ENCODE measurements at places on chromosomes 5 and 9. TPM values are rescaled to one million over a fixed set of nuclear protein-coding genes. Genes with fewer than 3 reads are reported as not detected.

DNA sequence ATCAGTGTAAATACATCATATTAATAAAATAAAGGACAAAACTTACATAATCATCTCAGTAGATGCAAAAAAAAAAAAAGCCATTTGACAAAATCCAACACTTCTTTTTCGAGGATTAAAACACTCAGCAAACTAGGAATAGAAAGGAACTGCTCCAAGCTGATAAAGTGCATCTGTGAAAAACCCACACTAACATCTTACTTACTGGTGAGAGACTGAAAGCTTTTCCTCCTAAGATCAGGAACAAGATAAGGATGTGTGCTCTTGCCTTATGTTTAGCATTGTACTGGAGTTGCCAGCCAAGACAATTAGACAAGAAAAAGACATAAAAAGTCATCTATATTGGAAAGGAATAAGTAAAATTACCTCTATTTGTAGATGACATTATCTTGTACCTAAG, 120.2 kb upstream of the SAP30L start:
- no peak for DNase-seq

GRCh38 chr5:131747180-131748105, 49.4 kb downstream of the FNIP1 start:
- no peak for DNase-seq

Gene LVRN
- total RNA-seq = 1.2 TPM

Gene SHB
- total RNA-seq = 11.6 TPM

Gene MAMDC2
- 5.4 TPM for total RNA-seq
